NCI-H510A treated with DMSO at 0.1 percent for 48 hours (cell line): ENCODE measurements at places on chromosomes 16 and 17.

DNA sequence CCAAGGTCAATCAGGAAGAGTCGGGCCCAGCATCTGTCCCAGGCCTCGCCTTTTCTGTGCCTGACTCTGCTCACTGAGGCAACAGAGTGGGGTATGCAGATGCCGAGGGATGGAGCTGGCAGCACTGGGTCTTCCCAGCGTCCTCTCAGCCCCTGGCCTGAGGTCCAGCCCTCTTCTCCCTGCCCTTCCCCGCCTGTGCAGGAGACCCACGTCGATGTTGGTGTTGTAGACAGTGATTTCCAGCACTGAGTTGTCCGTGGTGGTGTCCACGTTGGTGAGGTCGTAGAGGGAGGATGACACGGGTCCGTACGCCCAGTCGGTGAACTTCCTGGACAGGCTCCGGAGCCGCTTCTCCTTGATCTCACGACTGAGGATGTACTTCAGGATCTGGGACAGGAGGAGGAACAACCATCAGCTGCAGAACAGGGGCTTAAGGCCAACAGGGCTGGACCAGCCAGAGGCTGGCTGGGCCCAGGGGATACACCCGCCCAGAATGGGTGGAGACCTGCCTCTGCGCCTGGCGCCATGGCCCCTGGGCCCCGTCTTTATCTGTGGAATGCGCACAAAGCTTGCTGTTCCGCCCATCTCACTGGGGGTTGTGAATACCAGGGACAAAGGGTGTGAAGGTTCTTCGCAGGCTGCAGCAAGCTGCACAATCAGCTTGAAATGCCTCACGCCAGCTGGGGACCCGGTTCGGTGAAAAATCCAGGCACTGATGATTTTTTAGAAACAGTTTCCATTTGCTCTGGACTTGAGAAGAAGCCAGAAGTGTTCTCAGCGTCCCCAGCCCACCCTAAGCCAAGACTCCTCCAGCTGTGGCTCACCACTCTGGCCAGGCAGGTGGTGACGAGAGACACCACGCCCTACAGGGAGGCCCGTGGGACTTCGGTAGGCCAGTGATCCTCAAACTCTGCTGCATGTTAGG, 27.5 kb downstream of the TRPV3 start:
- no peak for DNase-seq

DNA sequence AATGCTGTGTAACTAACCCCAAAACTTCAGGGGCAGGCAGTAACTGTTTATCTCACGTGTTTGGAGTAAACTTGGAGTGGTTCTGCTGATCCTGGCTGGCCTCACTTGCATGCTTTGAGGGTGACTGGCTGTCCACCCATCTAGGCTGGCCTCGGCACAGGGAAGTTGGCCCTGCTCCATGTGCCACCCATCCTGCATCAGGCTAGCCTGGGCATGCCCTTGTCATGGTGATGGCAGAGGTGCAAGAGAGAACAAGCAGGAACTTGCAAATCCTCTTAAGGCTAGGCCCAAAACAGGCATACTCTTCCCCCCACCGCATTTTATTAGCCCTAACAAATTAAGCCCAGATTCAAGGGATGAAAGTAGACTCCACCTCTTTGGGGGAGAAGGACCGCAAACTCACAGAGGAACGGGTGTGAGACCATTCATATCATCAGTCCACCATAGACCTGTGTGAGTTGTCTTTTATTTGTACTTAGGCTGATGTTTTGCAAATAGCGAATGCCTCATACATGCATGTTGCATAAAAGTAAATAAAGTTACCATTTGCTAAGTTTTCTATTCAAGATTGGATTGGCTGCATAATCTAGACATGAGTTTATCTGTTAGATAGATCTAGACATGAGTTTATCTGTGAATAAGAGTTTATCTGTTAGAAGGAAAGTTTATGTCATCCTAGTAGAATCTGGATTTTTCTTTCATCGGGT, 221.0 kb downstream of the CCDC182 start:
- DNase-seq = peak; percentile 90

GRCh38 chr17:52294301-52294700, 135.8 kb upstream of the CA10 start:
- no peak for DNase-seq

- DNase-seq = no peak
Observed at GRCh38 chr16:4994719-4995434, 36.7 kb downstream of the SEC14L5 start.

- DNase-seq = no peak
Observed at GRCh38 chr17:81039854-81040758, 5.2 kb downstream of the BAIAP2 start.

GRCh38 chr17:43143201-43143600, 18.0 kb upstream of the BRCA1 start:
- DNase-seq = no peak

DNA sequence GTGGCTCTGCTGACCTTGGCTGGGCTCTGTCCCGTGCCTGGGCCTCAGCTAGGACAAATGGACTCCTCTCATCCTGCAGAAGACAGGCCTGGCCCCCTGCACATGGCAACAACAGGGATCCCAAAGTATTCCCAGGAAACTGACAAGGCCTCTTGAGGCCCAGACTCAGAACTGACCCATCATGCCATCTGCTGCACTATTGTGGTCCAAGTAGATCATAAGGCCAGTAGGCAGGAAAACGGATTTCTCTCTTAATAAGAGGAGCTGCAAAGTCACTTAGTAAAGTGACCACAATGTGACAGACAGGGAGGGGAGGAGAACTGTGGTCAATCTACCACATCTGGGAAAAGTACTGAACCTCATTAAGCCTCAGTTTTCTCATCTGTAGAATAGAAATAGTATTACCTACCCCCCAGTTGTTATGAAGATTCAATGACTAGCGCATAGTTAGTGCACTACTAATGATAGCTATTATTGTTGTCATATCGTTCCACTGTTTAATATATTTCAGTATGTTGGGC, 62.1 kb upstream of the TNRC6A start:
- no peak for DNase-seq

GRCh38 chr16:49918257-49918656, 62.3 kb upstream of the ZNF423 start:
- DNase-seq = no peak

- DNase-seq = no peak
Observed at GRCh38 chr17:68853036-68853435, 102.2 kb downstream of the ABCA8 start.

DNA sequence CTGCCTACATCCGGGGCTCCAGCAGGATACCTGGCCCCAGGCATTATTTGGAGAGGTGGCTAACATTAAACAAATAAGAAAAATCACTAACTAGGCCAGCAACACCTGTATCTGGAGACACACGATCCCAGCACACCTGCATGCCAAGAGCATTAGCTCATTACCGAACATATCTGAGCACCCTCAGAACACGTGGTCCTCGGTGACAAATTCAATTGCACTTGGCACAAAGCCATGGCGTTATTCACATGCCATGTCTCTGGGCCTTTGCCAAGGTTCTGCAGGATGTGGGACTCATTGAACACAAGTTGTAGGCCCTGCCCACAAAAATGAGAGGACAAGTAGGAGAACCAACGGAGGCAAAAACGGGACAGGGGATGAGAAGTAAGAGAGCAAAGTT, 552.3 kb downstream of the TOX3 start:
- DNase-seq = peak; percentile 98

- DNase-seq = no peak
Observed at GRCh38 chr16:72094266-72094610, 591 bp downstream of the DHX38 start.

DNA sequence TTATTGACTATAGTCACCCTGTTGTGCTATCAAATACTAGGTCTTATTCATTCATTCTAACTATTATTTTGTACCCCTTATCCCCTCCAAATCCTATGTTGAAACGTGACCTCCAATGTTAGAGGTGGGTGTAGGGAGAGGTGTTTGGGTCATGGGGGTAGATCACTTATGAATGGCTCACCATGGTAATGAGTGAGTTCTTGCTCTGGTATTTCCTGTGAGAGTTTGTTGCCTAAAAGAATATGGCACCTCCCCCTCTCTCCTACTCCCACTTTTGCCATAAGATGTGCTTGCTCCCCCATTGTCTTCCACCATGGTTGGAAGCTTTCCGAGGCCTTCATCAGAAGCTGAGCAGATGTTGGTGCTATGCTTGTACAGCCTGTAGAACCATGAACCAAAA, 59.3 kb upstream of the BRD7 start:
- no peak for DNase-seq

DNA sequence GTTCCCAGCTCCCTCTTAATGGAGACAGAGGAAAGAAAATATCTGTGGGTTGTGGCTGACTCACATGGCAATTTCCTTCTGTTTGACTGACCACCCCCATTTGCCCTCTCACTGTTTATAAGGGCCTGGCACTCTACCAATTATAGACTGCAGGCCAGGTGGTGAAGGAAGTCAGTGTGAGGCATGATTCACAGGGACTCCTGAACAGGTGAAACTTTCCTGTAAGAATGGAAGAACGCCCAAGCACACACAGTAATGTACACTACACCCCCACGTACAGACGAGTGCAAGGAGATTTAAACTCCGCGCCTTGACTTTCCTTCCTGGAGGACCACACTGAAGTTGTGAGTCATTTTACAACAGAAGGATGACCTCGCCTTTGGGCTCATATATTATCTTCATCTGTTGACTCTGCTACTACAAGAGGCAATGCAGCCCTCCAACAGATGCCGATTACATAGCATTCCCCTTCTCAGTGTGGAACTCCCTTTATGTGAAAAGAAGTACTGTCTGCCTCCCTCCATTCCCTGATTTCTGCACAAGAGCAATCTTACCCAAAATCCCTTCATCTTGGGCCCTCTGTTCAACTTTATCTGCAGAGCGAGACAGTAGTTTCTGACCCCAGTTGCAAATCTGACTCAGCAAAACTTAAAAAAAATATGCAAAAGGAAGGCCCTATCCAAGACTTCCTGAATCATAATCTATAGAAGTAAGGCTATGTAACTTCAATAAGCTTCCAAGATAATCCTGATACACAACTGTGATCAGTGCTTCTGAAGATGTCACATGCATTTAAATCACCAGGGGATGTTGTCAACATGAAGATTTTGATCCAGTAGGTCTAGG, 163.6 kb downstream of the SHISA6 start:
- no peak for DNase-seq

GRCh38 chr16:74909665-74910064, 75.3 kb downstream of the WDR59 start:
- no peak for DNase-seq

- DNase-seq = no peak
Observed at GRCh38 chr17:15909481-15909991, 35.4 kb upstream of the ADORA2B start.

DNA sequence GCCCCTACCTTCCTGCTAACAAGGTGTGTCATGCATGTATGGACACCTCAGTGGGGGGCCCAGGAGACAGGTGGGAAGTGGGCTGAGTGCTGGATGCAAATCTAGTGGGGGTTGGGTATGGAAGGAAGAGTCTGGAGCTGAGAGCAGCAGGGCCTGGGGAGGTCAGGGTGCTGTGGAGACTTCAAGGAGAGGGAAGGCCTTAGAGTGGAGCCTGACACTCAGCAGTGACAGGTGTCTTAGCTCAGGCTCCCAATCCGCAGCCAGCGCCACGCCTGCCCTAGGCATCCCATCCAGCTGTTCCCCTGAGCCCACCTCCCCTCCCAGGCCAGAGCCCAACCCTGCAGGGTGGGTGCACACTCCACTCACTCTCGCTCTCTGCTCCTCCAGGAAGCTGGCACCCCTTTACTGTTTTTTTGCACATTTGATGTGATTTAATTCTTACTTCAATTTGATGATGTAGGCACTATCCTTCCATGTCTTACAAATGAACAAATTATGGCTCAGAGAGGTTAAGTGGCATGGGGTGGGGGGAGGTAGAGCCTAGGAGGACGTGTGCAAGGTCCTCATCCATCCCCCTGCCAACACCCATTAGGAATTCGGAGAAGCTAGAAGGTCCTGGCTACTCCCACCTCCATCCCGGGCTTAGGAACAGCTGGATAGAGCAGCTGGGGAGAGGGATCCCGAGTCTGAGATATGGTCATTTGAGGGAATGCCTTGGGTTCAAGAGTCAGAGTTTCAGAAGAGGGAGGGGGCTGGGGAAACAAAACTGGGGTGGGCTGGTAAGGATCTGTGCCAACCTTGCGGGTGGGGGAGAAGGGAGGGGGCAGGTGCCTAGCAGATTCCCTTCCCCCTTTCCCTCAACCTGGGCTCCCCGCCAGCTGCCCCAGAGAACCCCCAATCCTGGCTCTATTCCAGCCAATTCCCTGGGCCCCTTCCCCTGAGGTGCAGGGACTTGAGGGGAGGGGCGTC, 2.1 kb downstream of the FAM171A2 start:
- no peak for DNase-seq

DNA sequence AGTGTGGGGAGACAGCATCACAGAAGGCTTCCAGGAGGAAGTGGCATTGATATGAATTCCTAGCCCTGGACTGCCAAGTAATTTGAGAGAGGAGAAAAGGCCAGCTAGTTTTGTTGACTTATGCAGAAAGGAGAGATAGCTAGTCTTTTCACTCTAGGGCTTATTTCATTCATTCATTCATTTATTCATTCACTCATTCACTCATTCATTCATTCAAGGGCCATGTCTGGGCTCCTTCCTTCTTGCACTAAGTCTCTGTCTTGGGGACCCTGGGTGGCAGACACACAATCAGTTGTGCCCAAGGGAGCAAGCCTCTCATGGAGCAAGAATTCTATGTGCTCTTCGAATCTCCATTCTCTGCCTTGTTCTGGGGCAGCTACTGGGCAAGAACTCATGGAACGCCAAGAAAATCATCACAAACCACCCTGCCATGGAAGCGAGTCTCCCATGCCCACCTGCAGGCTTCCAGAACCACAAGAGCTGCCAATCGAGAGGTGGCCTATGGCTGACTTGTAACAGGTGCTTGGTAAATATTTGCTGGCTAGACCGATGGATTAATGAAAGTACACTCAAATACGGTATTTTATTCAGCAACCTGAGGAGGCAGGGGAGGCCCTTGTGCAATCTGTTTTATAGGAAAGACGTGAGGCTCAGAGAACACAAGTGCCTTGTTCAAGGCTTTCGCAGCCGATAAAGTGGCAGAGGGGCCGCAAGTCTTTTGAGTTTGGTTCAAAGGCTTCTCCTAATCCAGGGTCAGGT, 223.6 kb downstream of the XYLT1 start:
- peak; percentile 91 for DNase-seq

DNA sequence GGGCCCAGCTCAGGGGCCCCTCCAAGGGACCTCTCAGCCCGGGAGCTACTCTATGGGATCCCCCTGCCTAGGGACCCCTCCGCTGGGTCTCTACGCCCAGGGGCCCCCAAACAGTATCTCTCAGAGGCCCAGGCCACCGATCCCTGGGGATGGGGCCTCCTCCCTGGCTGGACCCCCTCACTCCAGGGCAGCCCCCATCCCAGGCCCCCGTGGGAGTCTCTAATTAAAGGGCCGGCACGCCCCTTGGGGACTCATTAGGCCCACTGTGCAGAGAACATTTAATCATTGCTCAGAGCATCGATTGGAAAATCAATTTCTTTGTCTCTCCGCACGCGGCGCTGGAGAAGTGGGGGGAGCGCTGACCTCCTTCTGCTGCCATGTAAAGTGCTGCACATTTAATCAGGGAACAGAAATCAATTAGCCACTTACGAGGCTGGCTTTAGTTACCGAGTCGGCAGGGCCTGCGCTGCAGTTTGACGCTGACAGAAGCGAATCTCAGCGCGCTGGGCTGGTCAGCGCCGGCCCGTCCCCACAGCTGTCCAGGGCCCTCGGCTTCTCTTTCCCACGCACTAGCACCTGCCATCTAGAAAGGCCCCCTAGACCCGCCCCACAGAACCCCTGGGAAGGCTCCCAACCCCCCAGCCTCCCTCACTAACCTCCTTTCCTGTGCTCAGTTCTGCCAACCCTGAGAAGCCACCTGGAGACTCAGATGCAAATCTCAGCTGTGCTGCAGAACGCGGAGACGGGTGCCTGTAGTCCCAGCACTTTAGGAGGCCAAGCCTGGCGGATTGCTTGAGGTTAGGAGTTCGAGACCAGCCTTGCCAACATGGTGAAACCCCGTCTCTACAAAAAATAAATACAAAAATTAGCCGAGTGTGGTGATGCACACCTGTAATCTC, 20.2 kb upstream of the C1QL1 start:
- no peak for DNase-seq
